Endodermal cell (in vitro differentiated cells): ENCODE measurements at places on chromosomes 7 and 10.

GRCh38 chr10:68717435-68717834, 3.6 kb upstream of the CCAR1 start:
- H3K4me1 ChIP-seq, result no peaks in the 10 kb centered on the region
- DNase-seq, result no peak
- H3K4me3 ChIP-seq, result no peak overlapping the region
- no peak overlapping the region for H3K27ac ChIP-seq

DNA sequence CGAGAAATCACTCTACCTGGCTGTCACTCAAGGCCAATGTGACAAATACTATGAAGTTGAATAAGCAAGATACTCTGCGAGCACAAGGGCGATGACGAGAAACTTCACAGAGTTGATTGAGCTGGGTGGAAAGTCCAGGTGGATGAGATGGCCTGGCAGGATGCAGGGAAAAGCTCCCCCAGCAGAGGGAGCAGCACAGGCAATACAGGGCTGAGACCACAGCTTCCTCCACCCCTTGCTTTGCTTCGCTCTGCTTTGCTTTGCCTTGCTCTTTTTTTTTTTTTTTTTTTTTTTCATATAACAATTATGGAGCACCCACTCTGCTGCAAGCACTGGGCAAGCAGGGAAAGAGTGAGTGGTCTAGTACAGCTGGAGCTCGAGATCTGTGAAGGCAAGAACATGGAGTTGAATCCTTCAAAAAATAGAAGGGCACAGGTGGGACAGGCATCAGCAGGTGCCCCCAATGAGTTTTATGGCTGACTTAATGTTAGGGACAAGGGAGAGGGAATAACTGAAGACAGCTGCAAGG, 88.3 kb downstream of the CABCOCO1 start:
- H3K27ac ChIP-seq, result no peak overlapping the region
- peaks cover 4% of the 10 kb centered on the region for H3K4me1 ChIP-seq
- no peaks in the 10 kb centered on the region for H3K27me3 ChIP-seq
- H3K36me3 ChIP-seq, result no peaks in the 10 kb centered on the region

GRCh38 chr10:125283191-125283835, 123.0 kb upstream of the CTBP2 start:
- no peaks in the 10 kb centered on the region for H3K36me3 ChIP-seq
- H3K27ac ChIP-seq, result no peak overlapping the region
- no peaks in the 10 kb centered on the region for H3K4me1 ChIP-seq
- H3K4me3 ChIP-seq, result no peak overlapping the region
- peak; percentile 75 for DNase-seq
- H3K27me3 ChIP-seq, result peaks cover 8% of the 10 kb centered on the region

GRCh38 chr7:143372070-143372469, 9.1 kb upstream of the ZYX start:
- H3K27me3 ChIP-seq, result no peaks in the 10 kb centered on the region
- no peak overlapping the region for H3K4me3 ChIP-seq
- DNase-seq, result peak; percentile 36
- H3K4me1 ChIP-seq, result peaks cover 3% of the 10 kb centered on the region

GRCh38 chr10:119502209-119502608, 40.3 kb downstream of the RGS10 start:
- no peak overlapping the region for H3K4me3 ChIP-seq
- H3K27ac ChIP-seq, result no peak overlapping the region
- DNase-seq, result peak; percentile 73
- peaks cover 5% of the 10 kb centered on the region for H3K4me1 ChIP-seq
- no peaks in the 10 kb centered on the region for H3K27me3 ChIP-seq

DNA sequence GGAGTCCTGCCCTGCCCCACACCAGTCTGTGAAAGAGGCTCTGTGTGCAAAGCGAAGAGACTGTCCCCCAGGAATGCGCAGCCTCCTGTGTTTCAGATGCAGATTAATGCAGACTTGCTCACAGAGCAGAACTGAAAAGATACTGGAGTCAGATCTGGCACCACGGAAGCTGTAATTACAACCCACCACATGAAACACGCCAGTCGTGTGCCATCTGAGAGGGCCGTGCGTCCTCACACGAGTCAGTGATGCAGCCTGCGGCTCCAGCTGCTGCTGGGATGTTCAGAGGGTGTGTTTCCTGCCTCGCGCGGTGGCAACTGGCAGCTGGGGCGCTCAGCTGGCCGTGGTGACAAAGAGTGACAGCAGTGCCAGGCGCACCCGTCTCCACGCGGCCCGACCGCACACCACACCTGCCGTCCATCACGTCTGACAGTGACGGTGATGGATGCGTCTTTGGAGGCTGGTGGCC, 50.0 kb downstream of the NKX6-2 start:
- H3K4me1 ChIP-seq, result no peaks in the 10 kb centered on the region
- H3K36me3 ChIP-seq, result no peaks in the 10 kb centered on the region
- no peak for DNase-seq
- no peaks in the 10 kb centered on the region for H3K27me3 ChIP-seq
- H3K27ac ChIP-seq, result no peak overlapping the region
- H3K4me3 ChIP-seq, result no peak overlapping the region

DNA sequence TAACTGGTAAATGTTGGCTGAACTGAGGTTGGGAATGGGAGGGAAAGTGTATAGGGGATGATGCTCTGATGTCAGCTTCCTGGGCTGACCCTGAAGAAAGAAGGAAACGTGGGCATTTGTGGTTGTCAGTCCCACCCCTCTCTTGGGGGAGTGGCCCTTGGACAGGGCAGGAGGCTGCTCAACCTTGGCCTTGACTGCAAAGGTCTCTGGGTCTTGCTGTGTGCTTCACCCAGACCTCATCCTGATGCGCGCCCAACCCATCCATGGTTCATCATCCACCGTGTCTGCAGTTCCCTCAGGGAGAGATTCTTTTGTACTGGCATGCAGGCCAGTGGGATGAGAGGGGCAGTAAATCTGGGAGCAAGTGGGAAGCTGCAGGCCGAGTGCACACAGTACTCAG, 4.7 kb upstream of the ZYX start:
- no peaks in the 10 kb centered on the region for H3K4me1 ChIP-seq
- no peak overlapping the region for H3K4me3 ChIP-seq
- H3K27ac ChIP-seq, result no peak overlapping the region
- H3K27me3 ChIP-seq, result no peaks in the 10 kb centered on the region
- no peaks in the 10 kb centered on the region for H3K36me3 ChIP-seq

DNA sequence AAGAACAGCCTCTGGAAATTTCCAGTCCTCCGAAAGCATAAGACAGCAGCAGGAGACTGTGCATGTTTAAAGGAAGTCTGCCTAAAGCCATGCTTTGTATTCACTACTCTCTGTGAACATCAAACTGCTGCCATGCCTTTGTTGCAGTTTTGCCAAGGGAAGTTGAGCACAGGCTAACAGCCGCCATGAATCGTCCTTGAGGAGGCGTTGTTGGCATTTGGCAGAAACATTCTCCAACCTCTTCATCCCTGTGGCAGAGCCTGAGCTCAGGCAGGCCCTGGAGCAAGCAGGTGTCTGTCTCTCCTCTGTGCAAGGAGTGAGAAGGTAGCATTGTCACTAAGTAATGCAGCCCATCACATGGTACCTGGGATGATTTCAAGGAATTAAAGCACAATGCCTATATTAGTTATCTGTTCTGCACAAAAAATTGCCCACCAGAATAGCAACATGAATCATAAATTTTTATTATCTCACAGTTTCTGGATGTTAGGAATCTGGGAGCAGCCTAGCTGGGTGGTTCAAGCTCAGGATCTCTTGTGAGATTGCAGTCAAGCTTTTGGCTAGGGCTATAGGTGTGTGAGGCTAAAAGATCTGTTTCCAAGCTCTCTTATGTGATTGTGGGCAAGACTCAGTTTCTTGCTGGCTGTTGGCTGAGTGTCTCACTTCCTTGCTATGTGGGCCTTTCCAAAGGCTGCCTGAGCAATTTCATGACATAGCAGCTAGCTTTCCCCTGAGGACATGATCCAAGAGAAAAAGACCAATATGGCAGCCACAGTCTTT, 46.5 kb upstream of the KIAA1217 start:
- H3K36me3 ChIP-seq, result no peaks in the 10 kb centered on the region
- no peak overlapping the region for H3K4me3 ChIP-seq
- no peak overlapping the region for H3K27ac ChIP-seq
- no peak for DNase-seq

- no peak overlapping the region for H3K27ac ChIP-seq
- no peaks in the 10 kb centered on the region for H3K27me3 ChIP-seq
- DNase-seq, result no peak
- peaks cover 19% of the 10 kb centered on the region for H3K36me3 ChIP-seq
These were observed 59.7 kb upstream of the LAMB4 start for GRCh38 chr7:108189733-108190388.

DNA sequence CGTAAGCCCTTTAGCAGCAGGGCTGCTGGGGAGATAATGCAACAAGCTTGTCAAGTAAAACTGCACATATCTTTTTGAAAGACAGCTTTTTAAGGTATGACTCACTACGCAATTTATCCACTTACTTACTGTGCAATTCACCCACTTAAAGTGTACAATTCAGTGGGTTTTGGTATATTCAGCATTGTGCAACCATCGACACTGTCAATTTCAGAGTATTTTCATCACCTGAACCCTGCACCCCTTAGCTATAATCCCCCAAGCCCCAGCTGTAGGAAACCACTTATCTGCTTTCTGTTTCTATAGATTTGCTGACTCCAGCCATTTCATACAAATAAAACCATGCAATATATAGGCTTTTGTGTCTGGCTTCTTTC, 168.0 kb downstream of the PTPN20 start:
- no peaks in the 10 kb centered on the region for H3K4me1 ChIP-seq
- H3K27me3 ChIP-seq, result no peaks in the 10 kb centered on the region

GRCh38 chr10:113340282-113340681, 212.6 kb upstream of the HABP2 start:
- no peak overlapping the region for H3K27ac ChIP-seq
- peaks cover 52% of the 10 kb centered on the region for H3K27me3 ChIP-seq
- no peak overlapping the region for H3K4me3 ChIP-seq
- H3K36me3 ChIP-seq, result no peaks in the 10 kb centered on the region
- no peaks in the 10 kb centered on the region for H3K4me1 ChIP-seq

GRCh38 chr7:149385195-149385950, 75.5 kb downstream of the ZNF777 start:
- no peak overlapping the region for H3K27ac ChIP-seq
- DNase-seq, result no peak
- no peaks in the 10 kb centered on the region for H3K36me3 ChIP-seq
- no peak overlapping the region for H3K4me3 ChIP-seq
- no peaks in the 10 kb centered on the region for H3K27me3 ChIP-seq
- H3K4me1 ChIP-seq, result no peaks in the 10 kb centered on the region

DNA sequence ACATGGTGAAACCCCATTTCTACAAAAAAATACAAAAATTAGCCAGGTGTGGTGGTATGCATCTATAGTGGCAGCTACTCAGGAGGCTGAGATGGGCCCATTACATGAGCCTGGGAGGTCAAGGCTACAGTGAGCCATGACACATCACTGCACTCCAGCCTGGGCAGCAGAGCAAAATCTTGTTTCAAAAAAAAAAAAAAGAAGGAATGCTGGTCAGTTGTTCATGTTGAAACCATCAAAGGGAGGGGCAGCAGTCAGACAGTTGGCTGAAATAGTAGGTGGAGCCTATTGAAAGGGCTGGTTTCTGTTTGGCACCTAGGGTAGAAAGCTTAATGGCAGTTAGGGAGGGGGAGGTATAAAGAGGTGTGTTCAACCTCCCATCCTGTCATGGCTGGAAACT, 323.0 kb downstream of the GALNT17 start:
- DNase-seq, result no peak
- H3K36me3 ChIP-seq, result peaks cover 20% of the 10 kb centered on the region
- no peak overlapping the region for H3K4me3 ChIP-seq
- no peaks in the 10 kb centered on the region for H3K27me3 ChIP-seq

- no peak for DNase-seq
- H3K4me1 ChIP-seq, result no peaks in the 10 kb centered on the region
- no peaks in the 10 kb centered on the region for H3K27me3 ChIP-seq
- H3K4me3 ChIP-seq, result no peak overlapping the region
These were observed 382.3 kb upstream of the MTPN start for GRCh38 chr7:136359333-136359903.

- no peak overlapping the region for H3K27ac ChIP-seq
- H3K4me1 ChIP-seq, result no peaks in the 10 kb centered on the region
- DNase-seq, result no peak
These were observed 38.0 kb upstream of the AQP1 start for GRCh38 chr7:30873656-30874055.

GRCh38 chr7:68730964-68731363, 867.3 kb upstream of the AUTS2 start:
- H3K4me1 ChIP-seq, result no peaks in the 10 kb centered on the region
- no peaks in the 10 kb centered on the region for H3K36me3 ChIP-seq
- H3K27me3 ChIP-seq, result no peaks in the 10 kb centered on the region

GRCh38 chr7:116436305-116436826, 63.2 kb upstream of the CAV2 start:
- no peaks in the 10 kb centered on the region for H3K36me3 ChIP-seq
- no peak for DNase-seq
- no peak overlapping the region for H3K27ac ChIP-seq
- no peaks in the 10 kb centered on the region for H3K27me3 ChIP-seq

DNA sequence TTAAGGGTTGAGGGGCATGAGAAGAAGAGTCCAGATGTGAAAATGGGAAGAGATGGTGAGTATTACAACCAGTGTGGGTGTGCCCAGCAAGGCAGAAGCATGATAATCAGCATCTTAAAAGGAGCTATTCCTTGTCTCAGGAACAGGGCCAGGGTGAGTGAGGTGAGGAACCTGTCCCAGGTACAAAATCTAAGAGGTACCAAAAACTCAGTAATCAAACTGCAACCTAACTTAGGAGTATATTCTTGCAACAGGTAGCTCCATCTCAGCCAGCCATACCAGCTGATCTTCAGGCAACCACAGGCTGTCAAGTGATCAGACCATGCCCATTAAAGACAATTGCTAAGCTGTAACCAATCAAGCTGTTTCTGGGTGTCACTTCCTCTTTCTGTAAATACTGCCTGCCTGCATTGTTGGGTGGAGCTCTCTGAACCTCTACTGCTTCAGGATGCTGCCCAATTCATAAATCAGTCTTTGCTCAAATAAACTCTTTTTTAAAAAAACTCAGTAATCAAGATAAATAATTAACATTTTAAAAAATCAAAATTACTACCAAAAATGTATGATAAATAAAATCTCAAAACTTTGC, 7.4 kb downstream of the KEL start:
- H3K4me3 ChIP-seq, result no peak overlapping the region
- H3K4me1 ChIP-seq, result peaks cover 12% of the 10 kb centered on the region
- H3K27me3 ChIP-seq, result no peaks in the 10 kb centered on the region
- no peak for DNase-seq
- peaks cover 18% of the 10 kb centered on the region for H3K36me3 ChIP-seq

- no peaks in the 10 kb centered on the region for H3K4me1 ChIP-seq
- no peaks in the 10 kb centered on the region for H3K27me3 ChIP-seq
- no peak overlapping the region for H3K27ac ChIP-seq
- H3K36me3 ChIP-seq, result no peaks in the 10 kb centered on the region
- no peak overlapping the region for H3K4me3 ChIP-seq
- no peak for DNase-seq
These were observed 346.4 kb upstream of the SHH start for GRCh38 chr7:156158693-156159092.

DNA sequence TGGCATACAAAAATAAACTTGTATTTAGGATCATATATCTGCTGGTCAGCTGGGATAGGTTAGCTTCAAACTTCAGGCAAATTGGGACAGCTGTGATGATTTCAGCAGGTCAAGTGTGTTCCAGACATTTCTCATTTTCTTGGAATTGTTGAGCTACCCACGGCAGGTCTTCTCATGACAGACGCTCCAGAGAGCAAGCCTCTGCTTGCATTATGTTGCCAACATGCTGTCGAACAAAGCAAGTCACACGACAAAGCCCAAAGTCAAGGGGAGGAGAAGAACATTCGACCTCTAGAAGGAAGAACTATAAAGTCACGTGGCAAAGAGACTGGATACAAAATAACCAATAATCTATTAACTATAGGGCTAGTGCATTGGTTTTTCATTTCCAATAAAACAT, 103.5 kb downstream of the RAB18 start:
- H3K27ac ChIP-seq, result no peak overlapping the region
- H3K4me3 ChIP-seq, result no peak overlapping the region
- no peak for DNase-seq
- no peaks in the 10 kb centered on the region for H3K4me1 ChIP-seq
- no peaks in the 10 kb centered on the region for H3K27me3 ChIP-seq
